ENCODE measurements at places on chromosomes 3 and 15. TPM values are rescaled to one million over a fixed set of nuclear protein-coding genes. Genes with fewer than 3 reads are reported as not detected.
A peak's percentile ranks its signal among the peaks of the same experiment; 100 is the strongest.

- no peak for DNase-seq
These were observed 48.3 kb upstream of the TIPARP start for GRCh38 chr3:156626104-156626503.

- no peak for DNase-seq
These were observed 50.9 kb downstream of the MAGEF1 start for GRCh38 chr3:184660931-184661330.

DNA sequence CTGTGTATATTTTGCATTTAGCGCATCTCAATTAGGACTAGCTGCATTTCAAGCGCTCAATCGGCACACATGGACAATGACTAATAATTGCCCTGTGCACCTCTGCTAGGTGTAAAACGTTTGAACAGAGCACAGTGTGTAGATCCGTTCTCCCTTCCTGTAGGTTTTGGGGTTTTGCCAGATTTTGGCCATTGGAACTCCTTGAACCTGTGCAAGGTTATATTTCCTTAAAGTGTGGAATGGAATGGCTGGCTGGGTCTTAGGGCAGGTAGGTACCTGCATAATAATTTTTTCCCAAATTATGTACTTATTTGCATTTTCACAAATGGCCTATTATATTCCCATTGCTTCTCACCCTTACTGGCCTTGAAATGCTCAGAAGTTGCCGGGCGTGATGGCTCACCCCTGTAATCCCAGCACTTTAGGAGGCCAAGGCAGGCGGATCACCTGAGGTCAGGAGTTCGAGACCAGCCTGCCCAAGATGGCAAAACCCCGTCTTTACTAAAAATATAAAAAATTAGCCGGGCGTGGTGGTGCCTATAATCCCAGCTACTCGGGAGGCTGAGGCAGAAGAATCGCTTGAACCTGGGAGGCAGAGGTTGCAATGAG is 777 bp downstream of the RNU5B-1 start:
- DNase-seq: no peak

DNA sequence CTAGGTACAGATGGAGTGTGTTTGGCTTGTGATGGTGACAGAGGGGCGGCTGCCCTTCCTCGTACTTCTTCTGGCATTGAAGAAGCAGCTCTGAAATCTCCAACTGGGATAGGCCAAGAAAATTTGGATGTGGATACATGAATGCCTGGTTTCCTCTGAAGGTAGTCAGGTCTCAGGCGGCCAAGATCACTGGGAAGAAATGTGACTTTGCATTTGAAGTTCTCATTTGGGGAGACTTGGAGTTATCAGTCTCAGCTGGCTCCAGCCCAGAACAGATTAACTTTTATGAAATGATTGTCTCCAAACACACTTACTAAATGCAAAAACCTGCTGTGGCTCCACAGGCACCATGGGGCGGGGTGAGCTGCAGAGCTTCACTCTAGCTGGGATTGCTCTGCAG is 215.9 kb downstream of the THSD4 start:
- no peak for DNase-seq

DNA sequence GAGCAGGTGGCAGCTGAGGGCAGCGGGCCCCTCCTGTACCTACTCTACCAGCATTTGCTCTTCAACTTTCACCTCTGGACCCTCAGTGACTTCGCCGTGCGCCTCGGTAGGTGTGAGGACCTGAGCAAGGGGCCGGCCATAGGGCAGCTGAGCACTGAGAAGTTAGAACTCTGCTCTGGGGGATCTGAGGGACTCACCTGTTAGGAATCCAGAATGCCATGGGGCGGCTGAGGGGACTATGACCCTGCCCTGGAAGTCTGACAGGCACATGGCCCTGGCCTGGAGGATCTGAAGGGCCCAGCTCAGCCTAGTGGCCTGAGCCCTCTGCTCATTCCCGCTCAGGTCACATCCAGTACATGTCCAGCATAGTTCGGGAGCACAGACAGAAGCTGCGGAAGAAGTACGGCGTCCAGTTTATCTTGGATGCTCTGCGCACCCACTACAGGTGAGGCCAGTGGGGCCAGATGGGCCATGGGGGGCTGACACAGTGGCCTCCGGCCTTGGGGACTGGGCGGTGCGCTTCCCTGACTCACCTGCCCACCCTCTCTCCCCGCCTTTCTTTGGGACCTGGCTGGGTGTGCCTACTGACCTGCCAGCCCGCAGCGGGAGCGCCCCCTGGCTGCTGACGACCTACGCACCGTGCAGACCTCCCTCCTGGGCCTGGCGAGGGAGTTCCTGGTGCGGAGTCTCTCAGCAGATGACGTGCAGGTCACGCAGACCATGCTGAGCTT is 18.8 kb downstream of the NBEAL2 start:
- no peak for DNase-seq

- peak; percentile 96 for DNase-seq
These were observed 145.5 kb upstream of the UMPS start for GRCh38 chr3:124584552-124585391.

GRCh38 chr15:29051422-29051821 is 165.6 kb downstream of the APBA2 start:
- no peak for DNase-seq

DNA sequence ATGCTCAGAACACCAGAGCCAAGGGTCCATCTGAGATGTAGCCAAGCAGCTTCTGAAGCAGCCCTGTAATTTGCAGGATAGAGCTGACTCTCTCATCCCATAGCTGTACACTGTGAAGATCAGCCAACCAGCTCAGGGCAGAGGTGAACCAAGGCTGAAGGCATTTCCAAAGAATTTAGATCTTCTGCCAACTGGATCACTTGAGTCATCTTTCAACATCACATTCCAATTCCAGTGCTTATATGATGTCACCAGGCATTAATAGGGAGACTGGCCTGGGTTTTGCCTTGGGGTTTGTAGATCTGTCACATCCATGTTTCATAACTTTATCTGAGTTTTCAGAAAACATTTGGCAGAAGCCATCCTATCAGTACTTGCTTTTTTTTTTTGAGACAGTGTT is 98.2 kb downstream of the NR2F2 start:
- DNase-seq: no peak

GRCh38 chr3:23834082-23834870 is 28.5 kb downstream of the UBE2E1 start:
- no peak for DNase-seq

DNA sequence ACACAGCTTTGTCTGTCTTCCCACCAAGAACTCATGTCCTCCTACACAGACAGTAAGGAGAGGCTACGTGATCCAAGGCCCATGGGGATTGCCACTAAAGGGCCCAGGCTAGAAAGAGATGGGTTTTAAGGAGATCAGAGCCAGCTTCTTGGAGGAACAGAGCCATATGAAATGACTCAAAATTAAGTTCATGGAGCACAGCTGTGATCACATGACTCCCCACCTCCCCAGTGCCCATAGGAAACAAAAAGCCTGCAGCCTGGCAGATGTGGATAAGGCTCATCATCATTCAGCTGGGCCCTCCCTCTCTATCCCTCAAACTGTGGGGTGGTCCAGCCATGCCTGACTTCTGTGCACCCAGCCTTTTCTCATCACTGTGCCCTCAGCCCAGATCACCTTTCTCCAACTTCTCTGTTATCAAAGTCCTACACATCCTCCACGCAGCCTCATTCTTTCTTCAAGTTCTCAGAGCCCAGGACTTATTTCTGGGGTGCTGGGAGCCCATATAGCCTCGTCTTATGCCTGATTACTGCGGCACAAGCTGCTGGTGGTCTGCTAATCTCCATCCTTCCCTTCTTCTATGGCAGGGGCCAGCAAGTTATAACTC is 137.6 kb downstream of the SMAD6 start:
- DNase-seq: no peak

DNA sequence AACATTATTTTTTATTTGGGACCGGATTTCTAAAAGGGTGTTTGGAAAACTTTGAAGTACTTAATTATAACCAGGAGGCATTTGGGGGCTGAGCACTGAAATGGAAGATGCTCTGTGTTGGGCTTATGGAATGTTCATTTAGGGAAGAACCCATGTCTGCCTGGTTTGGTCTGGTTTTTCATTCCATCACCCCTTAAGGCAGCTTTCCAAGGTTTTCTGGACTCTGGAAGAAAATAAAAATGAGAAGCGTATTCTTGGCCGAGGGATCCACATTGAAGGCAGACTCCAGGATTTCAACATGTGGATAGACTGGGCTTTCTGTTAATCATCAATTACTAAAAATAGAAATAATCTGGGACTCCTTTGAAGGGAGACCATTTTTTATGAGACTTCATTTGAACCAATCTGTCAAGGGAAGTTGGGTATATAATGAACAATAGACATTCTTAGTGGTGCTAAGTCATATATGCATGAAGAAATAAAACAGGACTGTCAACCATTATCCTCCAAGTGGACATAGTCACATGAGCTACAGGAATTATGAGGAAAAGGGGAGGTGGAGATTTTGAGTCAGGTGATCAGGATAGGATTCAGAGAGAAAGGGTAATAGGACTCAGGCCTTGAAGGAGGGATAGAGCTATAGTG is 270.5 kb upstream of the ADAMTS9 start:
- DNase-seq: no peak

- DNase-seq: no peak
These were observed 250.3 kb downstream of the MAGI1 start for GRCh38 chr3:65788461-65788860.

- no peak for DNase-seq
These were observed 156.7 kb downstream of the CACNA1D start for GRCh38 chr3:53650928-53651661.

GRCh38 chr3:61649381-61650170 is 88.2 kb downstream of the PTPRG start:
- DNase-seq: no peak

- DNase-seq: no peak
These were observed 36.3 kb upstream of the SH3BP5 start for GRCh38 chr3:15368561-15369135.

GRCh38 chr15:87032295-87032694 is 952.6 kb downstream of the AGBL1 start:
- no peak for DNase-seq

- peak; percentile 24 for DNase-seq
These were observed 2.5 kb downstream of the AEN start for GRCh38 chr15:88623632-88624031.

GRCh38 chr3:130425484-130425883 is 80.0 kb downstream of the COL6A5 start:
- no peak for DNase-seq

- no peak for DNase-seq
These were observed 15.3 kb upstream of the PHC3 start for GRCh38 chr3:170196833-170197232.

GRCh38 chr3:174342171-174342570 is 517.0 kb upstream of the NAALADL2 start:
- no peak for DNase-seq

DNA sequence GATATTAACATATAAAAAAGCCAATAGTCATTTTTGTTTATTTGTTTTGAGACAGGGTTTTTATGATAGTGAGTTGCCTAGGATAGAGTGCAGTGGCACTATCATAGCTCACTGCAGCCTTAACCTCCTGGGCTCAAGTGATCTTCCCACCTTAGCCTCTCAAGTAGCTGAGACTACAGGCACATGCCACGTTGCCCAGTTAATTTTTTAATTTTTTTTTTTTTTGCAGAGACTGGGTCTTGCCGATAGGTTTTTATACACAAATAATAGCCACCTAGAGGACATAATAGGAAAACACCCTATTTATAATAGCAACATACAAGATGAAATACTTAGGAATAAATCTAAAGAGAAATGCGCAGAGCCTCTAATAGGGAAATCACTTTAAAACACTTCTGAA is 13.3 kb downstream of the EIF3J start:
- no peak for DNase-seq

DNA sequence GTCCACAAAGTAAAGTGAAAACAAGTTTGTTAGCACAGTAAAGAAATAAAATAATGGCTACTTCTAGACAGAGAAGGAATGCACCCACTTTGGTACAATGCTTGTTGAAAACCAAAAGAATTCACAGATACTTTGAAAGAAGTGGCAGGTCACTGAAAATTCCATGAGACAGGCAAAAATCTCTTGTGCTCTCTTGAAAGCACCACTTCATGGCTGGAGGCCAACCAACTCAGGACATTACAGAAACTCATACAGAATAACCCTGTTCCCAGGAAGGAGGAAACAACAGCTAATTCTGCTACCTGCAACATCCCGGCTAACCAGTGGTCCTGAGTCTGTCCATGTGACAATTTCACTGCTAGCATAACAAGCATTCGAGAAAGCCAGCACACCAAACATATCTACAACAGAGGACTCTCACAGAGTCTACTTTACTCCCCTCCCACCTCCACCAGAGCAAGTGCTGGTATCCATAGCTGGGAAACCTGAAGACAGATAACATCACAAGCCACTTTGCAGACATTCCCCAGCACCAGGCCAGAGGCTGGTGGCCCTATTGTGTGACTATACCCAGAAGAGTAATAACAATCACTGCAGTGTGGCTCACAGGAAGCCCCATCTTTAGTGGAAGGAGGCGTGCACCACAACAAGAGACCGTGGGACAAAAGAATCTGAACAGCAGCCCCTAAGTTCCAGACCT is 255.3 kb upstream of the SLITRK3 start:
- DNase-seq: no peak

GRCh38 chr3:71579935-71580406 is 3.6 kb downstream of the FOXP1 start:
- DNase-seq: no peak

Gene PIF1
- total RNA-seq: 0.31 TPM

Gene ALDH1A2
- total RNA-seq: 19.0 TPM

Gene MUC20
- 40.7 TPM for total RNA-seq

Gene ADCY5
- total RNA-seq: 2.4 TPM

Gene PROK2
- total RNA-seq: 0.31 TPM

Gene ERICH6
- total RNA-seq: 0.49 TPM

Gene CD276
- total RNA-seq: 18.8 TPM

Gene GATA2
- 0.86 TPM for total RNA-seq

Gene HCN4
- total RNA-seq: not detected

Gene NECTIN3
- 21.3 TPM for total RNA-seq

Gene THBS1
- 253 TPM for total RNA-seq

Gene GNL3
- 86.2 TPM for total RNA-seq

Gene GLDN
- total RNA-seq: 0.43 TPM

Gene SELENOS
- 49.2 TPM for total RNA-seq

Gene MCF2L2
- total RNA-seq: 0.12 TPM

Gene SLC9C1
- not detected for total RNA-seq

Gene CCR4
- total RNA-seq: 0.12 TPM

Gene ADAMTS17
- 24.4 TPM for total RNA-seq

Data from right lobe of liver (tissue), 6 donors.